H7 (cell line): ENCODE measurements at places on chromosomes 16 and 17.

- no peak for DNase-seq
Measured at GRCh38 chr17:4789701-4789950, 862 bp downstream of the GLTPD2 start.

DNA sequence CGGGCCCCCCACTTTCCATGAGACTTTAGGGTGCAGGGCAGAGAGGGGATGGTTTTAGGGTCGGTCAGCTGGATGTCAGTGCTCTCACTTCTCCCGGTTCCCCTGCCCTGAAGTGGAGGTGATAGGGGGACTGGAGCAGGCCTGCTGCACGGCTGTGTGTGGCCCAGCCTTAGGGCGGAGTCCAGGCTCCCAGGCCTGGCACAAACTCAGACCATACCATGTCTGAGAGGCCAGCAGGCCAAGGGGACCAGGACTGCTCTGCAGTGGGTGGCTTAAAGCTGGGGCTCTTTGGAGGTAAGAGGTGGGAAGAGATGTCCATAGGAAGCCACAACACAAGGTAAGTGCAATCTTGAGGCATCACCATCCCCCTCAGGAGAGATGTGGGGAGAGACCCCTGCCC is 8.3 kb downstream of the TFAP4 start:
- peak; percentile 57 for DNase-seq

- DNase-seq, result peak; percentile 36
Measured at GRCh38 chr17:9424071-9424640, 151.5 kb downstream of the STX8 start.

DNA sequence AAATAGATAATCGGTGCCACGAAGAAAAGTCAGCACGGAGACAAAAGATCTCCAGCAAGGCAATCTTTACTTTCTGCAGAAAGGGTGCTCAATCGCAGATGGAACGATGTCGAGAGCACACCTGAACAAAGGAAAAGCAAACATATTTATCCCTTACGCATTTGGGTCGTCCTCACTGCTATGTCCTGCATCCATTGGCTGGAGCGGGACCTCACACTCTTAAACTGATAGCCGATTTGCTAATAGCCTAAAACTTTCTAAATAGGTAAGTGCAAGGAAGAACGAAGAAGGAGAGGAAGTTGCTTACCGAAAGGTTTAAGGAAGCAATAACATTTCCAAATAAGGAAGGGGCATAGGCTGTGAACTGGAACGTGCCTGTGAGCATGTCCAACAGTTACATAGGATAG is 1.2 kb upstream of the AKAP10 start:
- DNase-seq, result no peak

GRCh38 chr16:66650707-66651473 is 45.7 kb downstream of the CMTM4 start:
- peak; percentile 81 for DNase-seq

GRCh38 chr17:41343029-41343428 is 7.6 kb downstream of the KRT33A start:
- no peak for DNase-seq

GRCh38 chr17:79937391-79938335 is 98.0 kb downstream of the TBC1D16 start:
- peak; percentile 83 for DNase-seq

GRCh38 chr16:3783516-3783915 is 66.2 kb upstream of the TRAP1 start:
- no peak for DNase-seq

GRCh38 chr17:4477255-4477791 is 21.4 kb upstream of the SPNS2 start:
- peak; percentile 65 for DNase-seq

DNA sequence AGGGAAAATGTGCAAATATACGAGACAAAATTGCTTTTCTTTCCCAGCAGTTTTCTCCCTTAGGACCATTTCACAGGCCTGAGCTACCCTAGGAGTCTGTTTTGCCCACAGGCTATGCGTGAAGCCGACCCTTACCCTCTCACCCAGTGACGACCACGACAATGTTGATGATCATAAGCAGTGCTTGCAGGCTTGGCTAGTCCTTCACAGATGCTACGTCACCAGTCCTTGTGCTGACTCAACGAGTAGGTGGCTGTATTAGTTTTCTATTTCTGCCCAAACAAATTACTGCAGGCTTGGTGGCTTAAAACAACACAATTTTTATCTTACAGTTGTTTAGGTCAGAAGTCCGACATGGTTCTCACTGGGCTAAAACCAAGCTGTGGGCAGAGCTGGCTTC is 574.6 kb upstream of the HSBP1 start:
- no peak for DNase-seq

- peak; percentile 80 for DNase-seq
Measured at GRCh38 chr17:30920282-30920681, 1.5 kb upstream of the ADAP2 start.

DNA sequence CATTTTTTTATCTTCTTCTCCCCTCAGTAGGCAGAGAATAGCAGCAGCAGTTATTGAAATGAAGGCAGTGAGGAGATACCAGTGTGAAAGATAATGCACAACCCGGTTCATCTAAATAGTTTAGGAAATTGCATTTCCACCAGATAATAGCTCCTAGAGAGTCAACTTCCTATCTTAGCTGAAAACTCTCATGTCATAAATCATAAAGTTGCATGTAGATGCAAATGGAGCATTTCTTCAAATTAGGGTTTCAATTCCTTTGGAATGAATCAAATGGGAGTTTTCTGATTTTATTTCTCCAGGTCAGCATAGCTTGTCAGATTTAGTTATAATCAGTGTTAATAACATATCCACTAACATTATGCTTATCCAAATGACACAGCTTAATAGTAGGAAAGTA is 335.3 kb downstream of the CNTNAP4 start:
- DNase-seq, result no peak

GRCh38 chr17:83007504-83008185 is 71.8 kb upstream of the METRNL start:
- peak; percentile 44 for DNase-seq

- DNase-seq, result no peak
Measured at GRCh38 chr17:17742133-17742621, 60.9 kb downstream of the RAI1 start.

DNA sequence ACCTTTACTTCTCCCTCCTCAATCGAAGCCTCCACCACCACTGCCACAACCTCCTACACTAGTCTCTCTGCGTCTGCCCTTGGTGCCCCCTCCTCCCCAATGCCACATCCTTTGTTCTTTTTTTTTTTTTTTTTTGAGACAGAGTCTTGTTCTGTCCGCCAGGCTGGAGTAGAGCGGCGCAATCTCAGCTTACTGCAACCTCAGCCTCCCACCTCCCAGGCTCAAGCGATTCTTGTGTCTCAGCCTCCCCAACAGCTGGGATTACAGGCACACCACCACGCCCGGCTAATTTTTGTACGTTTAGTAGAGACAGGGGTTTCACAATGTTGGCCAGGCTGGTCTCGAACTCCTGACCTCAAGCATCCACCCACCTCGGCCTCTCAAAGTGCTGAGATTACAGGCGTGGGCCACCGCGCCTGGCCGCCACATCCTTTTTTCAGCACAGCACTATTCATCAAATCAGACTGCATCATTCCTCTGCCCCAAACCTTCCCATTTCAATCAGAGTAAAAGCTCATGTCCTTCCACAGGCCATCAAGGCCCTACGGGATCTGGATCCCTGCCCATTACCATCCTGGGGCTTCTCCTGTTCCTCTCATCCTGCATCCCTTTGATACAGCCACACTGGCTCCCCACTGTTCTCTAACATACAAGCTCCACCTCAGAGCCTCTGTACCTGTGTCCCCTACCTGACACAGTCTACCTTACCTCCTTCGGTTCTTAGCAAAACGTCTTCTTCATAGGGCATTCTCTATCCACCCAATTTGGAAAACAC is 2.0 kb downstream of the KLHL11 start:
- peak; percentile 60 for DNase-seq

DNA sequence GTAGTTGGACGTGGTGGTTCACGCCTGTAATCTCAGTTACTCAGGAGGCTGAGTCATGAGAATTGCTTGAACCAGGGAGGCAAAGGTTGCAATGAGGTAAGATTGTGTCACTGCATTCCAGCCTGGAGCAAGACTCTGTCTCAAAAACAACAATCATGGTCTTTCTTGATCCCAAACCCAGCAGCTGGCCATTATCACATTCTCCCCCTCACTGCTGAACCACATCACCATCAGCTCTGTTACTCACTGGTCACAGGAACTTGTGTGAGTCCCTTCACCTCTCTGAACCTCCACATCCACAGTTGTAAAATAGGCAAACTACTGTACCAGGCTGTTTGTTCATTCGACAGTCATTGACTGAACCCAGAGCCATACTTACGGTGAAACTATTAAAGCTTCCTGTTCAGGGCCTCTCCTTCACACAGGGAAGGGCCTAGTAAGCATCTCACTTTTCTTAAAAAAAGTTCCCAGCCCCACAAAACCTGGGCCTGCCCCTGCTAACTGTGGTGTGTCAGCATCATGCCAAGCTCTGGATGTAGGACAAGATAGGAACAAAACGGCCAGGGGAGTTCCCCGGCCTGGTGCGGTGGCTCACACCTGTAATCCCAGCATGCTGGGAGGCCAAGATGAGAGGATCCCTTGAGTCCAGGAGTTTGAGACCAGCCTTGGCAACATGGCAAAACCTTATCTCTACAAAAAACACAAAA is 104.7 kb downstream of the COPRS start:
- no peak for DNase-seq

- DNase-seq, result no peak
Measured at GRCh38 chr17:443109-443508, 90.5 kb upstream of the RPH3AL start.

- no peak for DNase-seq
Measured at GRCh38 chr16:27596411-27596810, 46.5 kb downstream of the KATNIP start.

DNA sequence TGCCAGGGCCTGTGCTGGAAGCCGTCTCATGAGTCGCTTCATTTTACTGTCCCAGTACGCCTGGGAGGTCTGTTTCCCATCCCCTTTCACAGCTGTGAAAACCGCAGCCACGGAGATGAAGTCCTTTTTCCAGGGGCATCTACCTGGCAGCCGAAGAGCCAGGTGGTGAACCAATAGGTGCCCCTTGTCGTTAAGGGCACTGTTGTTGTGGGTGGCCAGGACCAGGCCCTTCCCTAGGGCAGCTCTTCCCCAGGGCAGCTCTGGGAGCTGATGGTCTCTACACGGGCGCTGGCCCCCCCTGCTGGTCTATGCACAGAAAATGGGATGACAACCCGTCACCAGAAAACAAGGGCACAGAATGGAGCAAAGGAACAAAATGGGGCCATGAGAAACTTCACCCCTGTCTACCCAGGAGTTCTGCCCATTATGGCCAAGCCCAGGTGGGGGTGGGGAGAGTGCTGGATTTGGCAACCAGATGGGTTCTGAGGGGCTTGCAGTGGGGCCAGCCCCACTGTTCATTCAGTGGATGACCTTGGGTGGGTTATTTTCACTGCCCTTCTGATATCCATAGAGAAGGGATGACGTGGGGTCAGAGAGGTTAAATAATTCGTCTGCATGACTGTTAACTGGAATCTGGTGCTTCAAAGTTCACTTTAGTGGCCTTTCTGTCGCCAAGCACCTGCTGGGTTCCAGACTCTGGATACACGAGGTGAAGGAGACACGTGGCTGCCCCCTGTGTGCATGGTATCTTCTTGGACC is 11.5 kb downstream of the RMI2 start:
- DNase-seq, result peak; percentile 84

GRCh38 chr17:79156463-79157095 is 82.0 kb downstream of the ENGASE start:
- DNase-seq, result peak; percentile 84

DNA sequence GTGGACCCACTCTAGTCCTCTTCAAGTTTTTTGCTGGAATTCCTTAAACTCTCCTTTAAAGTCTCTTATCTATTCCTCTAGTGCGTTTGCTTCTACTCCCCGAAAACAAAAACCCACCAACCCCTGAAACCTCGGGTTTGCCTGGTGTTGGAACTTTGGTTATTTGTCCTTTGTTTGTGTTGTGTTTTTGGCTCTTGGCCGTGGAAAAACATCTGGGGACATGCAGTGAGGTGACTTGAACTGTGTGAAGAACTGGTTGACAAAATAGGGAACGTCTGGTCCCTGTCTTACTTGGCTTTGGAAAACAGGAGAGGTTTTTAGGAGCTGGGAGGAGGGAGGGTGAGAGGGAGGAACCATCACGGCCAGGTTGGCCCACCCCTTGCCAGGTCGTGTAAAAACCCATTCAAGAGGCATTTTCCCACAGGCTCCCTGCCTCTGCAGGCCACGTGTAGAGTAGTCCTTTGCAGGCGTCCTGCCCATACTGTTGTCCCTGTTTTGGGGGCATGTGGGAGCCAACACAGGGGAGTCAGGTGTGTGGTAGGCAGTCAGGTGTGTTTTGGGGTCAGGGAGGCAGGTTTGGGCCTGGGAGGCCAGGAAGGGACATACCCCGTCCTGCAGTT is 169.3 kb downstream of the RAB11FIP4 start:
- peak; percentile 69 for DNase-seq

- peak; percentile 97 for DNase-seq
Measured at GRCh38 chr17:43211480-43212402, at the start of gene TMEM106A. TMEM106A (plus strand) TSS chr17:43211875; CDS start chr17:43213042, 1,167 bp downstream.

GRCh38 chr17:7394452-7395191 is at the start of gene PLSCR3:
PLSCR3 (minus strand) TSS chr17:7394525; CDS start chr17:7394110, 415 bp downstream.
- peak; percentile 99 for DNase-seq

DNA sequence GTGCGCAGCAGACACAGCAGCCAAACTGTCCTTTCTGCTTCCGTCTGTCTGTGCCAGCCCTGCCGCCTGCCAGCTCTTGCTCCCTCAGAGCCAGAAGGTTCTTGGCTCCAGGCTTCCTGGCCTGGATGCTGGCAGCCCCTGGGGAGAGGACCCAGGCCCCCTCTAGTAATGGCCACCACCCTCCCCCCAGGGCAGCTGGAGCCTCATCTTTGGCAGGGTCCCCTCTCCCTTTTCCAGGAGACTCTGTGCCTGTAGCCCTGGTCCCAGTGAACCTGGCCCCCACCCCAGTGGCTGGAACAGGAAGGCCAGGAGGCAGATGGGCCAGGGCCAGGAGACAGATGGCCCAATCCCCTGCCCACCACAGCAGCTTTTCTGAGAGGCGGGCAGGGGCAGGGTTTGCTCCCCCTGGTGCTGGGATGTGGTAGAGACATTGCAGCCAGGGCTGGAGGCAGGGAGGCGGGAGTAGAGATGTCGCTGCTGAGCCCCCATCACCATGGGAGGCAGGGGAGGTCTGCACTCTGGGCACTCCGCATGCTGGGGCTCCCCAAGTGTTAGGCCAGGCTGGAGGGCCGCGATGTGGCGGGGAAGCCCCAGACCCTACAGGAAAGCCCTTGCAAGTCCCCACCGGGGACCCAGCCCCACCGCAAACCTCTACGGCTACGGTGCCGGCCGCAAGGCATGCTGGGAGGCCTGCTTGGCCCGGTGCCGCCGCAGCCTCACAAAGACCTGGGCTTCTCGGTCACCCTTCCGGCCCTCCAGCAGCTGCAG is 16.7 kb downstream of the UNC13D start:
- peak; percentile 98 for DNase-seq

GRCh38 chr17:78977681-78977943 is 2.1 kb downstream of the LGALS3BP start:
- DNase-seq, result no peak

- no peak for DNase-seq
Measured at GRCh38 chr16:67862623-67863583, 9.9 kb upstream of the EDC4 start.

DNA sequence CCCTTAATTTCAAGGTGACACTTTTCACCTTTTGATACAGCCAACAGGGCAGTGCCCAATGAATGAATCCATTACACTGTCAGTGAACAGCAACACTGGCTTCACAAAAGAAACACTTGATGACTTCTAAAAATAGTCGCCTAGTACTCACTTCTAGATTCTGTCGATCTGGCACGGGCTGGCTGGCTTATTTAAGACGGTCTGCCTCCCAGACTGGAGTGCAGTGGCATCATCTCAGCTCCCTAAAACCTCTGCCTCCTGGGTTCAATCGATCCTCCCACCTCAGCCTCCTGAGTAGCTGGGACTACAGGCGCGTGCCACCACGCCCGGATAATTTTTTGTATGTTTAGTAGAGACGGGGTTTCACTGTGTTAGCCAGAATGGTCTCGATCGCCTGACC is 1.9 kb downstream of the NDUFAB1 start:
- DNase-seq, result no peak
